HT1080 (cell line): ENCODE measurements at places on chromosomes 3 and 15. TPM values are rescaled to one million over a fixed set of nuclear protein-coding genes. Genes with fewer than 3 reads are reported as not detected.
A peak's percentile ranks its signal among the peaks of the same experiment; 100 is the strongest.

VIPR1 gene
- total RNA-seq, result not detected in 2 replicates

DNA sequence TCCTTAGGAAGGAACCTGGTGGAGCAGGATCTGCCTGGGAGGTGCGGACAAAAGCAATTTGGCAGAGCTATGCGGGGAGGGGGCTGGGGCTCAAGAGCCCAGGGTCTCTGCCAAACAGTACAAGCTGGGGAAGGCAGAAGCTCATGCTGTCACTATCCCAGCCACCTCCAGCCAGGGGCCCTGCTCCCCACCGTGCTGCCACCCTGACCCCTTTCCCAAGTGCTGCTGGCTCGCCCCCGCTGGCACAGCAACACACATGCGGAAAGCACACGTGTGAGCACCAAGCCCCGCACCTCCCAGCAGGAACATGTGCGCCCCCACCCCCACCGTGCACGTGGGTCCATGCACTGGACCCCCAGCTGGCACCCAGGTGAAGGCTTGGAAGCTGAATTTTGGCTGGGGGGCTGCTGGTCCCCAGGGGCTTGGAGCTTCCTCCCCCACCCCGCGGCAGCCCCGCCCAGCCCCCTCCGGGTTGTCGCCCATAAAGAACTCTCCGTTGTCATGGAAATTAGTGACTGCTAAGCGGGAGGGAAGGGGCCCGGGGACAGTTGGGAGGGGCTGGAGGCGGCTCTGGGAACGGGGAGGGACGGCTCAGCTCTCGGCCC is 742 bp downstream of the CAMKV start:
- DNase-seq, result no peak

DNA sequence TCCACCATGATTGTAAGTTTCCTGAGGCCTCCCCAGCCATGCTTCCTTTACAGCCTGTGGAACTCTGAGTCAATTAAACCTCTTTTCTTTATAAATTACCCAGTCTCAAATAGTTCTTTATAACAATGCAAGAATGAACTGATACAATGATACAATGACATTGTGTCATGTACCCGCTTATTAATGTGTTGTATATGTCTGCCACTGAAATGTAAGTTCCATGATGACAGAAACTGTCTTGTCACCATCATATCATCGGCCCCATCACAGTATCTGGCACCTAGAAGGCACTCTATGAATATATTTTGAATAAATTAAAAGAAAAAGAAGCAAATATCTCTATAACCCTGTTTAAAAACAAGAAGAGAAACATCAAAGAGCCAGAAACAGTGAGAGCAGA is 29.6 kb downstream of the FEZF2 start:
- DNase-seq, result no peak

- DNase-seq, result no peak
These were observed 151.6 kb downstream of the SLCO3A1 start for GRCh38 chr15:92005154-92005553.

GRCh38 chr3:181899702-181900101 is 188.0 kb downstream of the SOX2 start:
- peak; percentile 40 for DNase-seq

DNA sequence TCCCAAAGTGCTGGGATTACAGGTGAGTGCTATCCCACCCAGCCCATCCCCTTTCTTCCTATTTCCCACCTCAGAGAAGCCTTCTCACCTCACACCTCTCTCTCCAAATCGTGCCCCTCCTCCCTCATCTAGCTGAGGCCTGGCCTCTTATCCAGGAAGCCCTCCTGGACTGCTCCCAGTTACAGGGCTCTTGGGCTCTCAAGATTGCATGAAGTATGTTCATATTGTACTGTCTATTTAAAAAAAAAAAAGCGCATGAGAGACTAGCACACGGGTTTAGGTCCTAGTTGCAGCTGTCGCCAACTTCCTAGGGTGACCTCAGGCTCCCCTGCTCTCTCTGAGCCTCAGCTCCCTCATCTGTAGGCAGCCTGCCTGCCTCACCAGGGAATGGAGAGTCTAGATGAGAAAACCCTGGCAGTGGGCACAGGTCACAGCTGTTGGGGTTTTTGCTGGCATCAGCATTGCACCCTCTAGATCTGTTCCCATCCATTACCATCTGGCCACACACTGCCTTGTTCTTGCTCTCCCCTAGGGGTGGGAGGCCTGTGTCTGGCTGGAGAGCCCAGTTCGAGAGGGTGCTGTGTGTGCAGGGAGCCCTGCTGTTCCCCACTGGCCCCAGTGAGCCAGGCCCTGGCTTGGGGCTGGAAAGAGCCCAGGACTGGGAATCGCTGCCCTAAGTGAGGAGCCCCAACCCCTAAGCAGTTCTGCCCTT is 24.2 kb upstream of the C15orf39 start:
- no peak for DNase-seq

DNA sequence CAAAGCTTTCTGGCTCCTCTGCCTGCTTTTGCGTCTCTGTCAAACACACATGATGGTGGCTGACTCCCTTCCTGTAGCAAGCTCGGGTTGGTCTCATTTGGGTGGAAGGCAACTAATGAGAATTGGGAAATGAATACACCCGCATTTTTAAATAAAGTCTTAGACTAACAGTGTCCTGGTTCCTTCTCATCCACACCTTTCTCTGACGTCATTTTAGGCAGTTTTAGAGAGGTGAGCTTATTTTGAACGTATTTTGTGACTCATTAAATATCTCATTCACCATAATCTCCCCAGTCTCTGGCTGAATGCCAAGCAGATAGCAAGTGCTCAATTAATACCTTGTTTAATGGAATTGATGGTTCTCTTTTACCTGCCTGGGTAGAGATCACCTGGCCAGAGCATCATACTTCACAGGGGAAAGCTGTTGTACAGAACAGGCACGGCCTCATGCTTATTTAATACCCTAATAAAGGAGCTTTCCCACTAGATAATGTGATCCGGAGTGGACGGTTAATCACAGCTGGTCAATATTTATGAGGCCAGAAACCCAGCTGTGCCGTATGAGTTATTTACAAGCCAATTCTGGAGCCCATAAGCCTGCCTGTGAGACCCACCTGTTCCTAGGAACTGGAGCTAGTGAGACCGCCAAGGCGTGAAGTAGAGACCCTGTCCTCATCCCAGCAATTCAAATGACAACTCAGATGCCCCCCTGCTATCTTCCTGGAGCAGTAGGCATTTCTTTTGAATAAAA is 149.7 kb upstream of the PROK2 start:
- DNase-seq, result no peak

- DNase-seq, result no peak
These were observed 300.3 kb upstream of the CBLB start for GRCh38 chr3:106168962-106169750.

CPLX3 gene
- 0.10 and 0.26 TPM in 2 replicates for total RNA-seq

DNA sequence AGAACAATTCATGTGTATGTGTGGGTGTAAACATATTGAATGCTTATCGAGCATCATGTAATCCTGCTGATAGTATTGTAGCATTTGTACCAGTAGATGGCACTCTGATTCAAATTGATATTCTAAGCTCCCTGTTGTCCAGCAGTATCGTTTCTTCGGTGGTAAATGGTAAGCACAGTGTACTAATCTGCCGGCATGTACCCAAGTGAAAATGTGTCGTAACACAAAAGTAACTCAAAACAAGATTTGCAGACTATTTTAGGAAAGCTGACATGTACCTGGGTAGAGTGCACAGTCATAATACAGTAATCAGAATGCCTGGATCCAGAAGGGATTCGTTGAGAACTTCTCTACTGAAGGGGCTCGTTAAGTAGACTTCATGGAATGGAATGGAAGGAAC is 31.7 kb upstream of the MNS1 start:
- DNase-seq, result peak; percentile 51

DNA sequence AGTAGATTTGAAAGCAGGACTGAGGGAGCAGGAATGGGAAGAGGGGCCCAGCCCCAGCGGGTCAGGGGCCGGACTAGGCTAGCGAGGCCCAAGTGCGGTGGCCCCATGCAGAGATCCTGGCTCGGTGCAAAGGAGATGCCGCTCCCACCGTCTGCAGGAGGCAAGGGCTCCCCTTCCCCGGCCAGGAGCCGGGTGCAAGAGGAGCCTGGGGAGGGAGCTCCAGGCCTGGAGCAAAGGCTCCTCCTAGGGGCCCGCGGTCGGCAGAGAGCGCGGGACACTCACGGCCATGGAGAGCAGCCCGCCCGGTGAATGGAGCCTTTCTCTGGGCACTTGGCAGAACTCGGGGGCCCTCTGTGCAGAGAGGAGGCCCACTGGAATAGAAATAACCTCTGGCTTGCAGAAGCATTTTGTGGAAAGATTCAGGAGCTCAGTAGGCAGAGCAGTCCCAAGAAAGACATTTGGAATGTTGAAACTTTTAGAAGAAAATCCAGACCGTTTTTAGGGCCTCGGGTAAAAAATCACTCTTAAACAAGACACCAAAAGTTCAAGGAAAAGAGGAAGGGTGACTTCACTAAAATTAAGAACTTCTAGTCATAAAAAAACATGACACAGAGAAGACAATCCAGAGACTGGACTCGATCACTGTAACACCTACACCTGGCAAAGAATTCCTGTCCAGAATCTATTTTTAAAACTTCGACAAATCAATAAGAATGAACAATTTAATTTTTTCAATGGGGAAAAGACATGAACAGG is 43.0 kb upstream of the USP3 start:
- no peak for DNase-seq
